Activated CD4-positive, alpha-beta T cell treated with anti-CD3 and anti-CD28 coated beads, Interleukin-2, amount 10 ng/mL, durations not matched to agents 7 days and 5 days (primary cell): ENCODE measurements at places on chromosomes 5 and 9. TPM values are rescaled to one million over a fixed set of nuclear protein-coding genes. Genes with fewer than 3 reads are reported as not detected.

GRCh38 chr5:66724349-66725139 is 128.4 kb downstream of the MAST4 start:
- no peak overlapping the region for H3K27ac ChIP-seq
- H3K36me3 ChIP-seq = no peaks in the 10 kb centered on the region
- no peak for DNase-seq
- peaks cover 15% of the 10 kb centered on the region for H3K27me3 ChIP-seq
- H3K4me3 ChIP-seq = no peak overlapping the region

Gene CCL21
- total RNA-seq = not detected

Gene GDA
- not detected for total RNA-seq

- H3K27me3 ChIP-seq = peaks cover 16% of the 10 kb centered on the region
- peaks cover 7% of the 10 kb centered on the region for H3K36me3 ChIP-seq
- no peak overlapping the region for H3K27ac ChIP-seq
Measured at GRCh38 chr5:15003511-15003920, 131.9 kb upstream of the ANKH start.

DNA sequence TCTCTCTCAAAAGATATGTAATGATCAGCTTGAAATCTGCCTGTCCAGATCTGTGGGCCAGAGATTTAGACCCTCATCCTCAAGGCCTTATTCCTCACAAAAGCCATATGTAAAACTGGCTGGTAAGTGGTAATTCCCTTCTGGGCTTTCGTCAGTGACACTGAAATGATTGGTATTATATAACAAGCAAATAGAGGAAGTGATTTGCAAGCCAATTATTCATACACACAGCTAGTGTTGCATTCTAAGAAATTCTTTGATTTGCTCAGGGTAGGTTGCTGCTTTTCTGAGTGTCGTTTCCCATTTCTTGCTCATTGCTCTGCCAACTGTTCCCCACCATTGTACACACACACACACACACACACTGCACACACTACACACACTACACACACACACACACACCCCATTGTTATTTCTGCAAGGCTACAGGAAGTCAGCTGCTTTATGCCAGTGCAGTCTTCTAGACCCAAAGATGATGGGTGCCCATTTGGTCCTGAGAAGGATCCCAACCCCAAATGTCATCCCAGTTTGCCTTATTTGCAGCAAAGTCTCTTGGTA is 76.8 kb downstream of the PRLR start:
- H3K36me3 ChIP-seq = no peaks in the 10 kb centered on the region
- H3K27ac ChIP-seq = no peak overlapping the region
- no peak overlapping the region for H3K4me3 ChIP-seq
- no peak for DNase-seq
- no peaks in the 10 kb centered on the region for H3K4me1 ChIP-seq

- no peaks in the 10 kb centered on the region for H3K36me3 ChIP-seq
- no peaks in the 10 kb centered on the region for H3K4me1 ChIP-seq
- no peak for DNase-seq
- no peak overlapping the region for H3K4me3 ChIP-seq
- no peak overlapping the region for H3K27ac ChIP-seq
Measured at GRCh38 chr5:14235872-14236271, 92.7 kb downstream of the TRIO start.
